ENCODE measurements at places on chromosomes 2 and 18.

- peak; percentile 85 for DNase-seq
These were observed 2.4 kb downstream of the FIGN start for GRCh38 chr2:163733301-163733938.

DNA sequence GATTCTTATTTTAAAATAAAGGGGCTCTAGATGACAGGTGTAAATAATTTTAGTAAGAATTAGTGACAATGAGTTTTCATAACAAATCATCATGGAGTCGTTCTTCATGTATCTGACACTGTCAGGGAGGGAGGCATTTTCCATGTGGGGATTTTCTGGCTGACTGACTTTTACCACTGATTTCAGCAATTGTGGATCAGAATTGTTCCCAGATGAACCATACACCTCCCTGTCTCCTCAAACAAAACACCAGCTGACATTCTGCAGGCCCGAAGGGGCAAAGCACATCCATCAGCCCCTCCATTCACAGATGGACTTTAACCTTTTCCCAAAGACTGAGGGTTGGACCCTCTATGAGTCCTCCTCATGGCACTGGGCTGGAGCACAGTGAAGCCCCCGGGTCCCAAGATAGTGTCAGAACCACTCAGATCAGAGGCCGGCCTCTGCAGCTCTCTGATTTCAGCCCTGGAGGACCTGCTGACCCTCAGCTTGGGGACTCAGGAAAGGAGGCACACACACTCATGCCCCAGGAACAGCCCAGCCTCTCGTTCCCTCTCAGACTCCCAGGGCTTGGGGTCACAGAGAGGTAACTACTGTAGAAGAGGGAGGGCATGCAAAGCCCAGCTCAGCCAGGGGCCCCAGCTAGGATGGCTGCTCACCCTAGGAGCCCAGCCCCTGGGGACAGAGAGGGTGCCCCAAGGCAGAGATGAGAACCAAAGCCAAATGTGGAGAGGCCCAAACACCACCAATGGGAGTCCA, 43.2 kb upstream of the LOXHD1 start:
- DNase-seq = peak; percentile 44

- DNase-seq = peak; percentile 75
These were observed 6.3 kb downstream of the ANKRD53 start for GRCh38 chr2:70984576-70985282.

GRCh38 chr18:79418642-79419041, 22.9 kb downstream of the NFATC1 start:
- DNase-seq = no peak

GRCh38 chr2:45134726-45135125, 125.5 kb upstream of the SIX2 start:
- DNase-seq = no peak

GRCh38 chr2:236647621-236648020, 78.0 kb downstream of the ACKR3 start:
- no peak for DNase-seq

DNA sequence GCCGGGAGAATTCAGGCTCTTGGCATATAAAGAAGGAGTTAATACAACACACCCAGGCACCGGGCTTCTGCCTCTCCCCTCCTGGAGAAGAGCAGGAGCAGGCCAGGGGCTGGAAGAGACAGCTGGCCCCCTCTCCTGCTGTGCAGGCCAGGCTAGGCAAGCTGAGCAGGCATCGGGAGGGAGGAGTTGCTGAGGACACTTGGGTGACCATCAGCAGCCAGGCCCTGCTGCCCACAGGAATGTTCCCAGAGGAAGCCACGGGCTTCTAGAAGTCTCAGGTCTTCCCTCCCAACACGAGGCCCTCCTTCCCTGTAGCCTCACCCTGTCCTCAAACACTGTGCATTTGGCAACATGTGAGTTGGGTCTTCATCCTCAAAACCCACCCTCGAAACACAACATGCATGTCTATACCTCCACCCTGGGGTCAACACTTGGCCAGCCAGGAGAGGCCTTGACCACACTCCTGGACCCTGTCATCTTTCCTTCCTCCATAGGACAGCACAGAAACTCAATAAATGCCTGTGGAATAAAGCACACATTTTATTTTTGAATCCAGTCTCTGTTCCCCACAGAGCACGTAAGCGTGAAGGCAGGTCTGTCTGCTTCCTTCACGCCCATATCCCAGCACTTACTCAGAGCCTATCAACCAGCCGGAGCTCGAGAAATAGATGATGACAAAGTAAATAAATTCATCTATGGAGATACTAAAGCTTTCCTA, 433.8 kb upstream of the ID2 start:
- no peak for DNase-seq

DNA sequence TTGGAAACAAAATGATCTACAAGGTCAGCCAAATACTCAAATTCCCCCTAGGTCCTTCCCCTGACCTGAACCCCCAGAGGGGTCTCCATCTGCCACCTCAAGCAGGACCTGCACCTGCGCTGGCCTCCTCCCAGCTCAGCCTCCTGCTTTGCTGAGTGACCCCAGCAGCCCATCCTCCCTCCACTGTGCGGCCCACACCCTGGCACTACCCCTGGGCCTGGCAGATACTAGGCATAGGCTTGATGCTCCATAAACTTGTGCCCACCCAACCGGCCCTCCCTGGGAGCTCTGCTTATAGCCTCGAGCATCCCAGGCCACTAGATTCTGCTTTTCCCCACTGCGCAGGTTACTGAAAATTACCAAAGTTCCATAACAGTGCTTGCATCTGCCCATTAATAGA, 156.2 kb downstream of the HDAC4 start:
- DNase-seq = no peak

DNA sequence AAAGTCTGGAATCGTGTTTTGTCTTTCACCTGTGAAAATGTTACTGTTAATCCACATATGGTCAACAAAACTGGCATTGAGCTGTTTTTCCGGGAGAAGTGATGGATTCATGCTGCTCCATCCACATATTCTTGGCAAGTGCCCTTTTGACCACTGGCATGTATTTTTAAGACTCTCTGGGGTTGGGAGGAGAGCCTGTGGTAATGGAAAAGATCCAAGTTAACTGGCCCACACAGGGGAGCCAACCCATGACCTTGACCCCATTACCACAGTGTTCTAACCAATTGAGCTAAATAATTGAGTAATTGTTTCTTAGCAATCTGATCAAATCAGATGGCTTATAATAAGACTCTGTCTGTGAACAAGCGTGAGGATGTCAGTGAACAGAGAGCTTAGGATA, 296.2 kb upstream of the NRP2 start:
- DNase-seq = no peak

- DNase-seq = no peak
These were observed 49.3 kb upstream of the ROCK2 start for GRCh38 chr2:11393711-11394236.

GRCh38 chr2:217437290-217437870, 565.4 kb downstream of the TNS1 start:
- no peak for DNase-seq

GRCh38 chr2:159252905-159253304, 33.6 kb downstream of the WDSUB1 start:
- no peak for DNase-seq

- DNase-seq = no peak
These were observed 13.0 kb downstream of the AQP12A start for GRCh38 chr2:240704651-240705050.

- DNase-seq = no peak
These were observed at the start of gene MSGN1 for GRCh38 chr2:17816396-17817245. Gene MSGN1 (plus strand): TSS chr2:17816460. CDS start chr2:17816519, 59 bp downstream.

DNA sequence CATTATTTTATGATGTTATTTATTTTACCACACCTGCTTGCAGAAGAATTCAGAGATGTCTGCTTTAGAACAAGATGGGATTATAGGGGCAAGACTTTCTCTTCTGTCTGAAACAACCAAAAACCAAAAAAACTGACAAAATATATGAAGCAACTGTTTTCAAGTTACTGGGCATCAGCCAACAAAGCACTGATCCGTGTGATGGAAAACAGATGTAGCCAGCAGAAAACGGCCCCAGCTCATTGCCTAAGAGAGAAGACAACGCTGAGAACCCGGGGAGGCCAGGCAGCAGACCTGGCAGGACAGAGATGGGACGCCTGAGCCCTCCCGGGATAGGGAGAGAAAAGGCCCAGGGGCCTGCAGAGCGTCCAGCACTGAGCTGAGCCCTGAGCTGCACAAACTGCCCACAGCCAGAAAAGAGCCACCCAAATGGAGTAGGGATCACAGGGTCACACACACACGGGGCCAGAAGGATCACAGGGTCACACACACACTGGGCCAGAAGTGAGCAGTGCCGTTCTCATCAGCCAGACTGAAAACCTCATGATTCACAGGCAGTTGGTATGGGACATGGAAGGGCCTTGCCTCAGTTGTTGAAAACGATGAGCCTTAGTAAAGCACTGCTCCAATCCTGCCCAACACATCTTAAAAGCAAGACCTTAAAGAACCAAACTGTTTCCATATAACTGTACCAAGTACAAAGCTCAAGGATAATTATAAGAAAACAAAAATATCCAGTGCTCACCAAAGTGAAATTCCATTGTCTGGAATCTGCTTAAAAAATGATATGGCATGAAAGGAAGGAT, 12.1 kb downstream of the PXDN start:
- DNase-seq = peak; percentile 85

DNA sequence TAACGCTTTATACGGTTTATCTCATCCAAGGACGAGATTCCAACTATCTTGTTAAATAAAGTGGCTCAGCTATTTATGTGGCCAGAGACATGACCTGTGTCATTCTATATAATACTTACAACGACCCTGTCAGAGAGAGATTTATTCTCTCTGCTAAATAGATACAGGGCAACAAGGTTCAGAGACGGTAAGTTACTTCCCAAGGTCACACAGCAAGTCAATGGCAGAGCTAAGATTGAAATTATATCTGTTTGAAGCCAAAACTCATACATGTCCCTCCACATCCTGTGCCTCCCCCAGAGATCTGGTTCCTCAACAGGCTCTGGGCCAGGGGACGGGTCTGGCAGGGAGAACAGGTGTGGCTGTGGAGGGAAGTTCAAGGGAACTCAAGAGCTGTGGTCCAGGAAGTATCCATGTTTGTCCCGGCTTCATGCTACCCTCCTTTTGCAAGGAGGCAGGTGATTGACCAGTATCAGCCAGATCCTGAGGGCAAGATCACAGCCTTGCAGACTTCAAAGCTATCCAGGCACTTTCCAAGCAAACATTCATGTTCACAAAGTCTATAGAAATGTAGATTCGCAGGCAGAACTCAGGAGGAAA, 99.8 kb downstream of the CAPN13 start:
- no peak for DNase-seq

- no peak for DNase-seq
These were observed 29.8 kb downstream of the EHD3 start for GRCh38 chr2:31263636-31264190.

DNA sequence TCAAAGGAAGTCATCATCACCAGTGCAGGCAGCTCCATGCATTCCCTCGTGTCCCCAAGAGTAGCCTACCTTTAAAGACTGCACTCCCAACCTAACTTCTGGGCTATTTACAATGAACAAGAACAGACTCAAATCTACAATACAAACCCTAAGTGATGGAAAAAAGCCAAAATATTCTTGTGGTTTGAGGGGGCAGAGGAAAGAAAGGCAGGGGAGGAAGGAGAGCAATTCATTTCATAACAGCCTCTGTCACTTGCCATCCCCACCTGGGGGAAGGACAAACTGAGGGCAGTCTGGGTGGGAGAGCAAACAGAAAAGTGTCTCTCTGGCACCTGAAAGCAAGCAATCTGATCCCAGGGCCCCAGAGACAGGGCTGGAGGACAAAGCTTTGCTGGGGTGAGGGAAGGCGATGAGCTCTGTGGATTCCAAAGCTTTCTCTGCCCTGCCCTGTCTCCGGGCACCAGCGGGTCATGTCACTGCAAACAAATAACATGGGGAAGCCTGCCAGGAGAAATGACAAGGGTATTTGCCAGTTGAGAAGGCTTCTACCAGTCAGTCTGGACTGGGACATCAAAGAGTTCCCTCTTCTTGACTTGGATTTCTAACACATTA, 528.0 kb upstream of the TNP1 start:
- no peak for DNase-seq

GRCh38 chr2:219707496-219708285, 80.3 kb downstream of the SLC4A3 start:
- no peak for DNase-seq

- no peak for DNase-seq
These were observed 209.5 kb upstream of the TPO start for GRCh38 chr2:1203772-1204171.

DNA sequence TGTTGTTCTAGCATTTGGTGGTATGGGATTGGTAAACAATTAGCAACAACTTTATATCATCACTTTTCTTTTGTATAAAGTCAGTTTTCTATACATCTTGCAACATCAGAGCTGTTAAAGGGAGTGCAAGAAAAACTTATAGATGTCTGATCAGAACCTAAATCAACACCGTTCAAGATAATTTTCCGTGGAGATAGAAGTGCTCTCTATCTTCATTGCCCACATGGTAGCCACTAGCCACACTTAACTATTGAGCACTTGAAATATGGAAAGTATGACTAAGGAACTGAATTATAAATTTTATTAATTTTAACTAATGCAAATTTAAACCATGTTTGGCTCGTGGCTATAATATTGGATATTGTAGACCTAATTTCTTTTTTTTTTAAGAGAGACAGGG, 5.2 kb downstream of the TTC27 start:
- no peak for DNase-seq

DNA sequence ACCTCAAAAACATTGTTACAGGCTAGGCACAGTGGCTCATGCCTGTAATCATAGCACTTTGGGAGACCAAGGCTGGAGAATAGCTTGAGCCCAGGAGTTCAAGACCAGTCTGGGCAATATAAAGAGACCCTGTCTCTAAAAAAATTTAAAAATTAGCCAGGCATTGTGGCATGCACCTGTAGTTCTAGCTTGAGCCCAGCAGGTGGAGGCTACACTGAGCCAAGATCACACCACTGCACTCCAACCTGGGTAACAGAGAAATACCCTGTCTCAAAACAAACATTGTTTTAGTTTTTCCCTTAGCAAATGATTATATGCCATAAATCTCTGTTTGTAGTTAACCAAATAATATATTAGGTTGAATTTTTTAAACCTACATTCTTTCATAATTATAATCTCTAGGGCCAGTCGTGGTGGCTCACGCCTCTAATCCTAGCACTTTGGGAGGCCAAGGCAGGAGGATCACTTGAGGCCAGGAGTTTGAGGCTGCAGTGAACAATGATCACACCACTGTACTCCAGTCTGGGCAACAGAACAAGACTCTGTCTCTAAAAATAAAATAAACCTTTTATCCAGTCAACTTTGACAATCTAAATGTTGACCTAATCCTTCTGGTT, 13.3 kb upstream of the CYP20A1 start:
- peak; percentile 15 for DNase-seq

DNA sequence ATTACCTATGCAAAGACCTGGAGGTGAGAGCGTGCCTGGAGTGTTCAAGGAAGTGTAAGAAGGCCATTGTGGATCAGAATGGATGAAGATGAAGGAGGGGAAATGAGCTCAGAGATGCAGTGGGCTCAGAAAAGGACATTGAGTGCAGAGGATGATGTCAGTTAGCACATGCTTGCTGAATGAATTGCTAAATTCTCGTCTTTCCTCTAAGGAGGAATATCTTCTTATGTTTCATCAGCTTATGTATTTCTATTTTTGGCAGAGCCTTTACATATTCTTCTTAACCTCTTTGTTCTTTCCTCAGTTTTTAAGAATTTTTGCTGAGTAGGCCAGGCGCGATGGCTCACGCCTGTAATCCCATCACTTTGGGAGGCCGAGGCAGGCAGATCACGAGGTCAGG, 30.9 kb downstream of the FAM171B start:
- no peak for DNase-seq

GRCh38 chr2:17578466-17578928, 38.0 kb downstream of the VSNL1 start:
- no peak for DNase-seq

Data from eye (tissue), 1 donor.